Activated CD8-positive, alpha-beta memory T cell treated with anti-CD3 and anti-CD28 coated beads for 48 hours (primary cell): ENCODE measurements at places on chromosomes 11 and 22.

DNA sequence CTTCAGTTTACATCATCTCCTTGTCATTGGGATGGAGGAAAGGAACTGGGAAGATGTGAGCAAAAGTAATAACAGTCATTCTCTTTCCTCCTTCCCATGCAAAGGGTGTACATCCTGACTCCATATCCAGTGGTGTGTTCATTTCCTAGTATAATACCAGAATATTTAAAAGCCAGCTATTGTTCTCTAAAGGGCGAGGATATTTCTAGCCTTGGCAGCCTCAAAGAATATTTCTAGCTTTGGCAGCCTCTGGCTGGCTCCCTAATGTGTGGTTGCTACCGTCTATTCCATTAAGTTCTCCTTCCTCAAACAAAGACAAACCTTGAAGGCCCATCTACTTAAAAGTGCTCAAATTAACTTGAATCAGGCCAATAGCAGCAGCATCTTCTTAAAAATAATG, 114.0 kb downstream of the FAM76B start:
- DNase-seq = no peak

DNA sequence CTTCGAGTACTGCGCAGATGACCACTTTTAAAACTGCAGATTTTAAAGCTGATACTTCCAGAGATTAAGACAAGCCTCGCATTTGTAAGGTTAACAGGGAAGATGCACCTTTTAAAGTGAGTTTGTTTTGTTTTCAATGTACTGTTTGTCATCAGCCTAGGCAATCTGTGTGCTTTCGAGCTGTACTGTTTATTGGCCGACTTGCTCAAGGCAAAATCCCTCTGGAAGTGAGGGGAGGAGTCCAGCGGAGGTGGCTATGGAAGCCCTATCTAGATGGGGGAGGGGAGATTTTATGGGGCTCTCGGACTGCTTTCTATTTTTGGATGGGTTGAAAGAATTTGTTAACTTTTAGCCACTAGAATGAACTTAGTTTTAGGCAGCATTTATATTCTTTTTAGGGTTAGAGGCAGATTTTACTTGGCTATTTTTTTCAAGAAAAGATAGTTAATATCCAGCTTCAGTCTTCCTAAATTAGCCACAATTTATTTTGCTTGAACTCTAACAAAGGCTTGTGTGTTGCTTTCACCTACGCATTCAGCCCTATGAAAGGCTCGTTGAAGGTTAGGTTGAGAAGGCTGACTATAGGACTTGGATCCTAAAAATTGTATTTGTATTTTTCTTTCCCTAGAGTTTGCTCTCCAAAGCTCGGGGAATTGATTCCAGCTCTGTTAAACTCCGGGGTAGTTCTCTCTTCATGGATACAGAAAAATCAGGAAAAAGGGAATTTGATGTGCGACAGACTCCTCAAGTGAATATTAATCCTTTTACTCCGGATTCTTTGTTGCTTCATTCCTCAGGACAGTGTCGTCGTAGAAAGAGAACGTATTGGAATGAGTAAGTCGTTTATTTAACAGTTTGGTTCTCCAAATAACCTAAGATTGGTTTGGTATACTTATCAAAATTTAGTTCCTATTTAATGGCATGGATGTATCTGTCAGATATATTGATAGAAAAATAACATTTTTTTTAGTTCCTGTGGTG, 2.1 kb downstream of the WEE1 start:
- no peak for DNase-seq

DNA sequence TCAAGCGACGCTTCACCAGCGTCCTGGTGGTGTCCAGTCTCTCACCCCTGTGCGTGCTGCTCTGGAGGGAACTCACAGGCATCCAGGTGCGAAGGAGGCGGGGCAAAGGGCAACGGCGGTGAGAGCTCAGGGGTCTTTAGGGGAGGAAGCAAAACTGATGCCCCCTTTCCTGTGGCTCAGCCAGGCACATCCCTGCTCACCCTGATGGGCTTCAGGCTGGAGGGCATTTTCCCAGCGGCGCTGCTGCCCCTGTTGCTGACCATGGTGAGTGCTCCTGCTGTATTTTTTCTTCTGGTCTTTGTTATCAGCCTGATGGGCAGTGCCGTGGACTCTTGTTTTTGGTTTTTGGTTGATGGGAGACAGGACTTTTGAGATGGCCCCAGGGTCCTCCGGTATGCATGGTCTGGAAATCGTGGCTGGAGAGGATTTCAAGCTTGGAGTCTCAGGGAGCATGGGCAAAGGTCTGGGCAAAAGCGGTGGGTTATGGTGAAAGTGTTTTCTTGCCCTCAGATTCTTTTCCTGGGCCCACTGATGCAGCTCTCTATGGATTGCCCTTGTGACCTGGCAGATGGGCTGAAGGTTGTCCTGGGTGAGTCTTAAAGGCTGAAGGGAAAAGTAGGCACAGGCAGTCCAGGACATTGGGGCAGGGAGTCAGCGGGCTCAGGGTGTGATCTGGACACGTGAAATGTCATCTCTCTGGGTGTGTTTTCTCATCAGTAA, 695 bp downstream of the RCE1 start:
- no peak for DNase-seq

DNA sequence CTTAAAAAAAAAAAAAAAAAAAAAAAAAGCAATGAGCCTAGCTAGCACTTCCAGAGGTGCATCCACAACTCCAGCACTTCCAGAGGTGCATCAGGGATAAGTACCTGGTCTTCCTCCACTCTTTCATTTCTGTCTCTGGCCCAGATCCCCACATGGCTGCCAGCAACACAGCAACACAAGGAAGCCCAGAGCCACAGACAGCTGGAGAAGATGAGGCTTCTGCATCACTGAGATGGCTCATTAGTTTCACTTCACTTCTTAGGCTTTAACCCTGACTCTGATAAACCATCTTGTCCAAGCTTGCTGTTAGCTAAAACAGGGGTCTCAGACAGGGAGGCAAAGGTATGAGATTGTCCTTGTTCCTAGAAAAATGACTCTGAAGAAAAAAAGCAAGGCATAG, 35.6 kb downstream of the PC start:
- DNase-seq = no peak

- DNase-seq = no peak
Observed at GRCh38 chr11:32149748-32150147, 58.9 kb downstream of the RCN1 start.

- no peak for DNase-seq
Observed at GRCh38 chr11:26930518-26931247, 63.2 kb upstream of the FIBIN start.
